ENCODE measurements at places on chromosomes 4 and X.

GRCh38 chr4:169345316-169345721 lies 74.6 kb upstream of the SH3RF1 start:
- DNase-seq, result no peak

- DNase-seq, result no peak
These were observed 59.5 kb downstream of the PGRMC2 start for GRCh38 chr4:128227991-128228571.

DNA sequence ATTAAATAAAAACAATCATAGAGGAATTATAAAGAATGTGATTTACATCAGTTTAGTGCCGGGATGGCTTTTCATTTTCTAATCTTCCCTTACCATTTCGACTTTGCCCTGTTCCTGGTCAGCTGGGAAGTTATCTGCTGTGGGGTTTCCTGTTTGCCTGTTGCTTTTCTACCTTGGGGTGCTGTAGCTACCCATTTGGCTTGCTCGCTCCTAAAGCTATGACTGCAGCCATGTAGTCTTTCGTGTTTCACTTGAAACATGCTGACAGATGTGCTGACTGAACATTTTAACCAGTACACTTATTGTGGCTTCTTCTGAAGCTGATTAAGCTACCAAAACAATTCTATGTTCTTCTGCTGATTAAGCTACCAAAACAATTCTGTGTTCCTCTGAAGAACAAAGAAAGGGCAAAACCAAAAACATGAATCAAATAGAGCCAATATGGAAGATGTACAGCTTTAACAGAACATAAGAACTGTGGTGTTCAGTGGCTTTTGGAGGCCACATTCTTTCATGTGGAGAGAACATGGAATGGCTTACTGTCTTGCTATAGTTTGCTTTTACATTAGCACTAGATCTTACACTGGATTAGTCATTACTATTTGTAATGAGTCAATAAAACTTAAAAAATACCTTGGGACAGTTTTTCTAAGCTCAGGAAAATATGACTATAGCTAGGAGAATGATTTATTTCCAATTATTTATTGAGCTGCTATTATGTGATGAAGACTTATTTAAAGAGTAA lies 440.4 kb downstream of the SPRY1 start:
- no peak for DNase-seq

DNA sequence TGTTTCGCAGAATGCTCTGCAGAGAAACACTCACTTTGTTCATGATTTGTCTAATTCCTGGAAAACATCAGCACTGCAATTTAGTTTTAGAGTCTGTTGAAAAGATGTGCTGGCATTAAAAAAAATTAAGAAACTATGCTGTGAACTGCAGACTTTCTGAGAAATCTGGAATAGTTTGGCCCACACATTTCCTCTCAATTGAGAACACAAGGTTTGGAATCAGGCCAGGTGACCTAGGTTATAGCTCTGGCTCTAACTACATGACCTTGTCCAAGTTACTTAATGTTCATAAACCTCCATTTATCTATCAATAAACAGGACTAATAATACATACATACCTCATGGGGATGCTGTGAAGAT lies 61.4 kb upstream of the ENPEP start:
- DNase-seq, result no peak

DNA sequence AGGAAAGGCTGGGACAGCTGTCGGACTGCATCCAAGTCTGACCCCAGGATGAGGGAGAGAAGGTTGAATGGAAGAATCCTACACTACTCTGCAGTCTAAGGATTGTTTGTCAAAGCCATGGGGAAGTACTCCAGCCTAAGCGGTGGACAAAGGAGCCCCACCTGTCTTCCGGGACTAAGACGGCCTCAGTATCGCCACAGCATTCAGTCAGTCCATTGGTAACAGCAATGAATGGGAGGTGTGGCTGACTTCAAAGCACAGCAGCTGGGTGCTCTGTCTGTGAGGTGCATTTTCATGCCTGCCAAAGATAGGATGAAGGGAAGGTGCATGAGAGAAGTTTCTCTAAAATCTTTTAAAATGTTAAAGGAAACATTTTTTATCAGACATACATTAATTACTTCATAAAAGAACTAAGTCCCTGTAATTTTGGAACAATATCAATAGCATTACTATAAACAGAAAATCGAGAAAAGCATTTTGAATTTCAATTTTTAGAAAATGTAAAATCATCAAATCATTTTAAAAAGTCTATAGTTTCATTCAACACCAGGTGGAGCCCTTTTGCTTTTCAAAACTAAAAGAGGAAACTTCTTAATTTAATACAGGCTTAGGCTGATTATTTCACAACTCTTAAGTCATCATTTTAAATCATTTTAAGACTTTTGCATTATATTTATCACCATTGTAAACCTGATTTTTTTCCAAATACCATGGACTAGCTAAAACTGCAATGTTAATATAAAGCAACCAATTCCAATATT lies 27.6 kb upstream of the INTU start:
- no peak for DNase-seq
